ENCODE measurements at places on chromosomes 7 and 10.

- DNase-seq: no peak
Observed at GRCh38 chr10:50367732-50368131, 116.4 kb upstream of the ASAH2 start.

DNA sequence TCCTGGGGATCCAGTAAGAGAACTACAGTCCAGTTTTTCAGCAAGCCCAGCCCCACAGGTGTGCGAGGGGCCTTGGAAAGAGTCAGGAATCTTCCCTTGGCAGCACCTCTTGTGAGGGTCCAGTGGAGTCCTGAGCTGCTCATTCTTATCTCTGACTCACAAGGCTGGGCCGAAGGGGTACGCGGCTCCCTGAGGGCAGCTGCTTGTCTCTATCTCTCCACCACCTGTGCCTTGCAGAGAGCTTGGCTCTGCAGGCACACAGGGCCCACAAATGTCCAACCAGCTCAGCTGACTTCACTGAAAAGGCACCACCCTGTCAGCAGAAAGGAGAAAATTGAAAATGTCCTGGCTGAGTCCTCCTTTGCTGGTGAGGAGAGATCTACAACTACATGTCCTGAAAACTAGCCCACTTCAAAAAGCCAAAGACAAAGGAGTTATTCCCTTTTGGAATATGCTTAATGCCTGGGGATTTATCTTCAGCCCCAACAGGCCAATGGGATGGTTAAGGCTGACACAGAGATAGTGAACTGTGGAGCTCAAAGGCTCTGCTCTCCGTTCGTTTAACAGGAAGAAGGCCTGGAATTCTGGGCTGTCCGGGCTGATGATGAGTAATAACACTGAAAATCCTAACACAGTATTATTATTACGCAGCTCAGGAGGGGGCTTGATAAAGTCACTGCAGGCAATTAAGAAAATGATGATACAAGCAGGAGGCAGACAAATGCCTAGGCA, 23.4 kb downstream of the UROS start:
- no peak for DNase-seq

DNA sequence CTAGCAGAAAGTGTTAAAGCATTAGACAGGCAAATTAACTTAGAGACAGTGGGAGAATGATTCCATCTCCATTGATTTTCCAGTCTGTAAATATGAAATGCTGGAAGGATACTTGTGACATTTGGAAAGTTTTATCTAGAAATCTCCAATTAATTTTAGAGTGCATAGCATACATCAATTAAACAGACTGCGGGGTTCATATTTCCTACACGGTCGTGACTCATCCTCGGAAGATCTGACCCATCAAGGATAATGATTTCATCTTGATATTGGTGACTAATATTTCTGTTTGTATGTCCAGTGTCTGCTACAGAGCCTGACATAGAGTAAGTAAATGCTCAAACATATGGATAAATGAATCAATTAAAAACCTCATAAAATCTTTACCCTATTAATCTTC, 474.9 kb downstream of the KCNMA1 start:
- no peak for DNase-seq

DNA sequence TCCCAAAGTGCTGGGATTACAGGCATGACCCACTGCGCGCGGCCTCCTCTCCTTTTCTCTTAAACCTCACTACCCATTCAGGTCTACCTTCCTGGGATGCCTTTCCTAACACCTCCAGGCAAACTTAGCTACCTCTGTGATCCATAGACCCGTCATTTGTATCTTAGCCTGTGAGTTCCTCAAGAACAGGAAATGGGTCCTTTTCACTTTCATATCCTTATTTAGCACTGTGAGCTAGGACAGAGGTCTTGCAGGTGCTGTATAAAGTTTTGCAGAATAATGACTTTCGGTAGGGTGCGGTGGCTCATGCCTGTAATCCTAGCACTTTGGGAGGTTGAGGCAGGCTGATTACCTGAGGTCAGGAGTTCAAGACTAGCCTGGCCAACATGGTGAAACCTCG, 215.7 kb downstream of the RELN start:
- DNase-seq: no peak

DNA sequence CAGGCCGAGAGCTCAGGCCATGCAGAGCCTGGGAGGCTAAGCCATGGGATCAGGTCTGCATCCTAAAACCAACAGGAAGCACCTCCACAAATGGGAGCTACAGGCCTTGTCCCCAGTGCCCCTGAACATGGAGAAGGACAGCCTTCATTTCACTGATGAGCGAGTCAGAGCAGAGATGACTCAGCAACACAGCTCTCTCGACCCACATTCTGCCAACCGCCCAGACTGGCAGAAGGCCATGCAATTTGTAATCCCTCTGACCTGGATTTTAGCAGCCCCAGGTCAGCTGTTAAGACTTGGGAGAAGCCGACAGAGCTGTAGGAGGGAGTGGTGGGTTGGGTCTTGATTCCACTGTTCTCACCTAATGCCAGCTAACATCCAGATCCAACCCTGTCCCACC, 25.5 kb downstream of the VOPP1 start:
- no peak for DNase-seq

DNA sequence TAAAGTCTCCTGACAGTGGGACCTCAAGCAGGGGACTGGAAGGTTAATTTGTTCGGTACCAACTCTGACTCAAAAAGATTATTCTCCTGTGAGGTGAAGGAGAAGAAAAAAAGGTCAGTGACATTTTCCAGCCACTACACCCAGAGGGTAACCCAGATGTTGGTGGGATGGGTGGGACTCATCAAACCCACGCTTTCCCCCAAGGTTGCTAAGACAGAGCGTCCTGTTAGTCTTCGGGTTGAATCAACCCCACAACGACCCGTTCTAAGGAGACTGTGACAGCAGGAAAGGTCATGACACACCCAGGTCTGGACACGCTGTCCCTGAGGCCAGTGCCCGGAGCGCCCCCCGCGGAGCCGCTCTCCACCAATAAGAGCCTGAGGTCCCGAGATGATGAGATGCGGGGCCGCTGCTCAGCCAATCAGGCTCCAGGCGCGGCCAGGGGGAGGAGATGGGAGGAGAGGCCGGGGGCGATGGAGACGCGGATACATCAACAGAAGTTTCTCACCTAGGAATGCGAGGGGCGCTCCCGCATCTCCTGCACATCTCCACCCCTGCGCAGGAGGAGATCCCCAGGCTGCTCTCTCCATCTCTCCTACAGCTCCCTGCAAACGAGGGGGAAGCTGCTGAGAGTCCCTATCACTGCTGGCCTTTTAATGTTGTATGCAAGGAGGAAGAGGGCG, at the start of gene WNT16:
WNT16 (plus strand) TSS at position 493 of the 683 bp plus-strand sequence. CDS start 293 bp downstream, outside the sequence.
- DNase-seq: no peak

Data from left renal pelvis (tissue), 4 donors.